Activated T-cell treated with anti-CD3 and anti-CD28 coated beads, Interleukin-2, amount 50 U/mL, for 24 hours (primary cell): ENCODE measurements at places on chromosomes 1 and 21.
A peak's percentile ranks its signal among the peaks of the same experiment; 100 is the strongest.

GRCh38 chr1:54810153-54810942, 9.2 kb upstream of the TTC22 start:
- peak; percentile 84 for DNase-seq

DNA sequence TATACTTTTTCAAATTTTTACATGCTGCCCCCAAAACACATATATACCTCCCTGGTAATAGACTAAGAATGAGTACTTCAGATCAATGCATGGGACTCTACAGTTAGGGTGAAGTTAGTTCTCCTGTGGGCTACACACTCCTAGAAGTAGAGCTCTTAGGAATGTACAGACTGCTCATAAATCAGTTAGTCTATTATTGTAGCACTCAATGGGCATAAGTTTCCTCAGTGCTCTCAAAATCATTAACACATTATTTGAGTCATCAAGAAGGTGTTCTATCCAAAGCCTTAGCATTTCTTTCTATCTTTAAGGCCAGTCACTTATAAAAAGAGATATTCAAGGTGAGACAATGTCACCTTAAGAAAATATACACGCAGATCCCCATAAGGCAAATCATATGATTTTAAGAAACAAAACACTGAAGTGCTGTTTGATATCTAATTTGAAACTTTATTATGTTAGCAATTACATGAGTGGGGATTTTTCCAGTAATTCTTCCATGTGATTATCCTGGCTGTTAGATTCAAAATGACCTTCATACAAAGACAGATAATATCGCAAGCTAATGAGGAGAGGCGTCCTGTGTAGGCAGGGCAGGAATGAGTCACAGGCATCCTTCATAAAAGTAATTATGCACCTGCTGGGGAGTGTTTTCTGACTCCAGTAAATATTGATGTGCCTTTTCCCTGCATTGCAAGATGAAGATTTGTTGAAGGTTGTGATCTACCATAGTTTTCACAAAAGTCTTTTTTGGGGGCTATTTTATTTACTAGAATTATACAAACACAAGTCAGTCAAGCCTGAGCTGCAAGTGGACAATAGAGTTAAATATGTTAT, 167.2 kb upstream of the ATP1B1 start:
- DNase-seq, result no peak

DNA sequence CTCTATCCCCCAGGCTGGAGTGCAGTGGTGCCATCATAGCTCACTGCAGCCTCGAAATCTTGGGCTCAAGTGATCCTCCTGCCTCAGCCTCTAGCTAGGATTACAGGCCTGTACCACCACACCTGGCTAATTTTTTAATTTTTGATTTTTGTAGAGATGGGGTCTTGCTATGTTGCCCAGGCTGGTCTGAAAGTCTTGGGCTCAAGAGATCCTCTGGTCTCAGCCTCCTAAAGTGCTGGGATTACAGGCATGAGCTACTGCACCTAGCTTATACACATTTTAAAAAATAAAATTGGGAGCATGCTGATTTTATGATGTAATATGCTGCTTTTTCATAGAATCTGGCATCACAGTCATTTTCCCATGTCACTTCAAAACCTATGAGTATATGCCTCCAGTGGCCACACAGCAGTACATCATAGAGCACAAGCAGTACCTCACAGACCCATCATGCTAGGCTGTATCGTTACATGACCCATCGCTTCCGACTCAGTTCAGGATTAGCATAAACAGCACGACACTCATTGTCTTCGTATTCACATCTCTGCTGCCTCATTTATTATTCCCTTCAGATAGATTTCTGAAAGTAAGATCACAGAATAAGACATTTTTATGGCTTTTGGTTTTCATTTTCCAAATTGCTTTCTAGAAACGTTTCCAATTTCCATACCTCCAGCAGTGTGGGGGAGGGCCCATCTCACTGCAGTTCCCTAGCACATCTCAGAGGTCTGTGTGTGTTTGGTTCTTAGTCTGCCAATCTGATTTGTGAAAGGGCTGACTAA, 35.9 kb upstream of the CCSAP start:
- no peak for DNase-seq

- DNase-seq, result no peak
These were observed 1.1 kb upstream of the OR14I1 start for GRCh38 chr1:248703674-248704073.

GRCh38 chr21:44779417-44780136, 22.0 kb downstream of the UBE2G2 start:
- no peak for DNase-seq

DNA sequence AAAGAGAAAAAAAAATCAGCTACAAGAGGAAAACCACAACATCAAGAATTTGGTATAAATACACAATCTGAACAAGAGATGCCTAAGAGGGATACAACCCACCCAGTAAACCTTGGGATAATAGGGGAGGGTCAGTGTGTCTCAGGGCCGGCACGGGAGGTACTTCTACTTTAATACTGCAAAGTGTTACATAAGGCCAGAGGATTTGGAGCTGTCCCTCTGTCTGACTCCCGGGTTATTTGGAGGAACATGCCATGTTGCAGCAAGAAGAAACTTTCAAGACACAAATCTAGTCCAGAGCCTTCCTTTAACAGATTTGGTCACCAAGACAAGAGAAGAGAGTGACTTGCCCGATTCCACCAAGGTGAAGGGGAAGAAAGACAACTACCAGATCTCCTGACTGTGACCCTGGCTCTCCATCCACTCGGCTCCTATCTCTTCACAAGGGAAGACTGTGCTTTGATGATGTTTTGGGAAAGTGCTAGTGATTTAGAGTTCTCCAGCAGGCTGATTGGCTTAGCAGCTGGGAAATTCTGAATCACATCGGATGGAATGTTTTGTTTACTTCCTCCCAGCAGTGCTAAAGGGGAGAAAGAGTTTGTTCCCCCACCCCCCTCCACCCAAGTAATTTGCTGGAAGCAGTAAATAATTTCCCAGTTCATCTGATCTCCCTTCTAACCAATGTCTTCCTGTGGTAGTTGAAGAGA, 29.3 kb downstream of the SGIP1 start:
- no peak for DNase-seq

DNA sequence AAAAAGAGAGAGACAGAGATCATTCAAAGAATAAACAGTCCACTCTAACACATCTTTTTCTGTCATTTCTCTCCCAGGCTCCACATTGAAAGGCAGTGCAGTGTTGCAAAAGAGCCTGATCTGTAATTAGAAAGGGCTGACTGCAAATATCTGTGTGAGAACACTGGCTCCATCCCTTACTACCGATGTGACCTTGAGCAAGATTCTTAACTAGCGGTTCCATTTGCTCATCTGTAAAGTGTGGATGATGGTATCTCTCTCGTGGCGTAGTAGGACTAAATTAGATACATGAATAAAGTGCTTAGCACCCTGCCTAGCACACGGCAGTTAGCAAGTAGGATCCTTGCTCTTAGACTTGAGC, 26.9 kb upstream of the SLC44A3 start:
- DNase-seq, result no peak

DNA sequence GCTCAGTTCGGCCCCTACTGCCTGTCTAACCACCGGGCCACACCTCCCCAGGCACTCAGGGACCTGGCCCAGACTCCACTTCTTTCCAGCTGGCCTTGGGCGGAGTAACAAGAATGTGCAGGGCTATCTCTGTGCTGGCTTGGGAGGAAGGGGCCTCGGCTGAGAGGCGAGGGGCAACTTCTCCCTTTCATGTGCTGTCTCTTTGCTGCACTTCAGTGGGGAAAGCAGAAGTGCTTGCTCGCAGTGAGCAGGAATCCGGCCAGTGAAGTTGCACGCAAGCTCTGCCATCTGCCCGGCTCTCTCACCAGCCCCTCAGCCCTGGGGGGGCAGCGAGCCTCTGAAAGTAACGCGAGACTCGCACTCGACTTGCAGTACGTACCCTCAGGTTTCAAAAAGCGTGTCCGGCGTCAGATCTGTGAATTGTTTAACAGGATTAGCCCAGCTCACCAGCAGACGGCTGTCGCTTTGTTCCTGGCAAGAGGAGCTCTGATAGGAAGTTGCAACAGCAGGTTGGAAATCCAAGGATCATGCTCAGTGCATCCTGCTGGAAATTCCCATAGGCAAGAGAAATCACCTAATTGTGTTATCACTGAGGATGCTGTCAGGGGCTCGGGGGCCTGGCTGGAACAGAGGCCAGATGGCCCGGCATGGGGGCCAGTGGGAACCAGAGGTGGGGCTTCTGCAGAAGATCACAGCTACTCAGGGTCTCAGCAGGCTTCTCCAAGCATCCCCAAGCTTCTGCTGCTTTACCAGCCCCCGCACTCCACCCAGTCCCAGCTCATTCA, 221.1 kb downstream of the NPHP4 start:
- no peak for DNase-seq
